ENCODE measurements at places on chromosomes 7 and 10.

DNA sequence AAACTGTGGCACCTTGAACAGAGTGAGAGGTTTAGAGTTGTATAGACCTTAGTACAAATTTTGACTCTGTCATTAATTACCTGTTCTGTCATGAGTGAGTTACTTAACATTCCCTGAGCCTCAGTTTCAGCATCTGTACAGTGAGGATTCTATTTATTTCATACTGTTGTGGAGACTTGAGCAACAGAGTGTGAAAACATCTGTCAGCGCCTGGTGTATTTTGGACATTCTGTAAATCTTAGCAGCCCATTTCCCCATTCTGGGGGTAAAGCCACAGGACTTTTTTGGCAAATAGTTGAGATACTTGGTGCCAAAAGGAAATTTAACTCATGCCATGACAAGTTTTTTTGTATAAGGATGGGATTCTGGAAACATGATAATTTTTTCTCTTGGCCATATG lies 94.8 kb downstream of the AUTS2 start:
- DNase-seq = no peak

GRCh38 chr7:137130751-137131158 lies 212.8 kb downstream of the PTN start:
- DNase-seq = no peak

GRCh38 chr10:126504761-126505112 lies 116.5 kb upstream of the ADAM12 start:
- no peak for DNase-seq

DNA sequence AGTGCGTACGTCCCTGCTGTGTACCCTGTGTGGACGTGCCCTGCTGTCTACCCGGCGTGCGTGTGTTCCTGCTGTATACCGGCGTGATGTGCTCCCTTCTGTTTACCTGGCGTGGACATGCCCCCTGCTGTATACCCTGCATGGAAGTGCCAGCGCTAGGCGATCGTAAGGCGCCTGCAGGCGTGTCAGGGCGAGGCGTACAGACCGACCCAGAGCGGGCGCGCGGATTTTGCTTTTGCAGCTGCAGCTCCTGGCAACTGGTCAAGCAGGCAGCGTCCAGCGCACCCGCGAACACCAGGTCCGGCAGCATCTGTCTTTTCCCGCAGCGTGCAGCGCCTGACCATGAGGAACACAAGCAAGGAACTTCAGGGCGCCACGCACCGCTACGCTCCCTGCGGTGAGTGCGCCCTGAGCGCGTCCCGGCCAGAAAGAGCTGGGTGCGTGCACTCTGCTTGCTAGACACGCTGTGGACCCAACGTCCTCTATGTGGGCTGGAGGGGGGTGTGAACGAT lies 680 bp downstream of the C7orf57 start:
- DNase-seq = no peak

DNA sequence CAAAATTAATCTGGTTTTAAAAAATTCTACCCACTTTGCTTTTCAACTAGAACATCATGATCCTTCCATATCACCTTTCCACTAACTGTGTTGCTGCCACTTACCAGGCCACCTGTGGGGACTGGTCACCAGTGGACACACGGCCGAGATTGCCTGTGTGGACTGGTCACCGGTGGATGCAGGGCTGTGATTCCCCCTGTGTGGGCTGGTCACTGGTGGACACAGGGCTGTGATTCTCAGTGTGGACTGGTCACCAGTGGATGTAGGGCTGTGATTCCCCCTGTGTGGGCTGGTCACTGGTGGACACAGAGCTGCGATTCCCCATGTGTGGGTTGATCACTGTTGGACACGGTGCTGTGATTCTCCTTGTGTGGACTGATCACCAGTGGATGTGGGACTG lies 27.0 kb downstream of the UPP1 start:
- no peak for DNase-seq

GRCh38 chr10:102796407-102797176 lies 40.6 kb downstream of the CYP17A1 start:
- peak; percentile 92 for DNase-seq

GRCh38 chr7:52569151-52569550 lies 466.3 kb upstream of the POM121L12 start:
- DNase-seq = no peak

- no peak for DNase-seq
These were observed 798.0 kb upstream of the AUTS2 start for GRCh38 chr7:68800316-68800715.

DNA sequence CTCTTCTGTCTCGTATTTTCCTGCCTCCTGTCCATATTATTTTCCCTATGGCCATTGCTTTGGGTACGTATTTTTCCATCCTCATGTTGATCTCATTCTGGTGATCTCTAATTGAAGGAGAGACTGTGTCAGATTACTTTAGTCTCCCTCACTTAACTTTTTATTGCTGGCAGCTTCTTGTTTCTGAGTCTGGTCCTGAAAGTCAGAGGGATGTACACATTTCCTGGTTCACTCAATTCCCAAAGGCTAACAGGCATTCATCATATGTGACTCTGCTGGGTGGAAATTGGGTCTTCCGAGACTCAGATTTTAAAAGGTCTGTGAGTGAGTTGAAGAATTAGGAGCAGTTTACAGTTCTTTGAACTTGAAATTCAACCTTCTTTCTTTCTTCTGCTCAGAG lies 10.9 kb downstream of the UMAD1 start:
- no peak for DNase-seq

DNA sequence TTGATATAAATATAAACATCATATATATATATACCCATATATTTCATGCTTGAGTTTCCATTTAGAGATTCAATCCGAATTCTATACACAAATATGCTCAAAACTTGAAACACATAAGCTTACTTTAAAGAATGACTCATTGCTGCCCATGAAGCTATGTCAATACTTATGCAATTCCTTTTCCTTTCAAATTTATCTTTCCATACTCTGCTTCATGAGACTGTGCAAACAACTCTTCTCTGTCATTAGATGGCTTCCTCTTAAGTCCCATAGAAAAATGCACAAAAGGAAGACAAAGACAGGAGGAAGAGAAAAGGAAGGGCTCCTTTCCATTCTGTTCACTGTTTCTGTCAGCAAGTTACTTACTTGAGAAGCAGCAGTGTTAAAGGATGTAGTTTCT lies 895.7 kb upstream of the SORCS1 start:
- DNase-seq = no peak

GRCh38 chr7:127968547-127968946 lies 62.7 kb downstream of the LRRC4 start:
- no peak for DNase-seq

- no peak for DNase-seq
These were observed 597.6 kb downstream of the NXPH1 start for GRCh38 chr7:9030976-9031375.

- DNase-seq = no peak
These were observed 91.3 kb upstream of the BET1 start for GRCh38 chr7:94095316-94096009.

DNA sequence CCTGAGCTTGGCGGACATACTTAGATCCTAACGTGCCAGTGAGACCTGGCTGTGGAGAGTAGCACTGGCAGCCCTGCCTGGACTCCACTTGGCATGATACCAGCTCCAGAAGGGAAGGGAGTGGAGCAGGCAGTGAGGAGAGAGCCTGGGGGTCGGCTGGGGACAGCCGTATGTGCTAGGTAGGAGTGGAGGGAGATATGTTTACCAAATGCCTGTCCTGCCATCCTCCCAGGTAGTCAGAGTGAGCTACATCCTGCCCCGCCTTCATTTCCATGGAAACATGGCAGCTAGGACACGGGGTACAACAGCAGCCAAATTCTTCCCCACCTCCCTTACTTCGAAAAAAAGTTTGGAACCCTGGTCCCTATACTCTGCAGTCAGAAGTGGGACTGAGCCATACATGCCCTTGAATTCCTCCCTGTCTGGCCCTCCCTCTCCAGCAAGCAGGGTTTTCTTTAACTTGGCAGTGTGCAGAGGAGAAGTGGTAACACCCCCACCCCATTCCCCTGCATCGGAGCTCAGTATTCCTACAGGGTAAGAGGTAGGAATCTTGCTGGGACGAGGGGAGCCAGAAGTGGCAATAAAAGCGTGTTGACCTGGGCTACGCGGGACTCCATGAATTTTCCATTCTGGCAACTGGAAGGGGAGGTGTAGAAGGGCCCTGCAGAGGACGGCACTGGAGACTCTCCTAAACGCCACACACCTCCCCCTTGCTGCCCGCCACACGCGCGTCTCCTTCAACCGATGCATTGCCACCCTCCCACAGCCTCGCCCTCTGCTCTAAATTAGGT lies 20.0 kb upstream of the SMO start:
- DNase-seq = no peak

DNA sequence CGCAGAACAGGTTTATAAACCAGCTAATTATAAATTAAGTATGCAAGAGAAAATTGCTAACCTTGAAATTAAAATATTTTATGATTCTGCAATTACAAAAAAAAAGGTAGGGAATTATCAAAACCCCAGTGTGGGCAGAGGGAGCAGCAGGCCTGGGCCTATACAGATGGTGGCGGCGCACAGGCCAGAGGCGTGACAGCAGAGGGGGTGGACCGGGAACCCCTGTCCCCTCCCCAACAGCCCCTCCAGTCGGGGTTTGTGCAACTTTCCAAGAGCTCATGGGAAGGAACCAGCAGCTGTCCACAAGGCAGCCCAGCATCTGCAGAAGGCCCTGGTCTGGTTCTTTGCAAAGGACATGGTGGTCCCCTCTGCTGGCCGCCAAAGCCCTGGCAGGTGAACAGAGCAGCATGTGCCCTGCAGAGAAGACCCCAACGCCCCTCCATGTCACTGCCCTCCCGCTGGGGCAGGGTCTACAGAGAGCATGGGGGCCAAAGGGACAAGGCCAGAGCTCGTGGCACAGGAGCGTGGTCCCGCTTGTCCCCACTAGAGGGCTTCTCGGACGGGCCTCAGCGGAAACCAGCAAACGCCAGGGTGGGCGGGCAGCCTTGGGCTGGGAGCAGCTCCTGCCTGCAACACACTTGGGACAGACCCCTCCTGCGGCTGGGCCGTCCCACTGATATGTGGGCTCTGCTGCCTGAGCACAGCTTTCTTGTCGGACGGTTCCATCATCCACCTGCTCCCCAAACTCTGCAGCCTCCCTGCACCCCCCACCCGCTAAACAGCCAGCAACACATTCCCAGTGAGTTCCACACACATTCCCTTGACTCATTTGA lies 75.1 kb downstream of the EBF3 start:
- peak; percentile 35 for DNase-seq

- no peak for DNase-seq
These were observed 867.6 kb downstream of the SORCS1 start for GRCh38 chr10:106296750-106297392.

DNA sequence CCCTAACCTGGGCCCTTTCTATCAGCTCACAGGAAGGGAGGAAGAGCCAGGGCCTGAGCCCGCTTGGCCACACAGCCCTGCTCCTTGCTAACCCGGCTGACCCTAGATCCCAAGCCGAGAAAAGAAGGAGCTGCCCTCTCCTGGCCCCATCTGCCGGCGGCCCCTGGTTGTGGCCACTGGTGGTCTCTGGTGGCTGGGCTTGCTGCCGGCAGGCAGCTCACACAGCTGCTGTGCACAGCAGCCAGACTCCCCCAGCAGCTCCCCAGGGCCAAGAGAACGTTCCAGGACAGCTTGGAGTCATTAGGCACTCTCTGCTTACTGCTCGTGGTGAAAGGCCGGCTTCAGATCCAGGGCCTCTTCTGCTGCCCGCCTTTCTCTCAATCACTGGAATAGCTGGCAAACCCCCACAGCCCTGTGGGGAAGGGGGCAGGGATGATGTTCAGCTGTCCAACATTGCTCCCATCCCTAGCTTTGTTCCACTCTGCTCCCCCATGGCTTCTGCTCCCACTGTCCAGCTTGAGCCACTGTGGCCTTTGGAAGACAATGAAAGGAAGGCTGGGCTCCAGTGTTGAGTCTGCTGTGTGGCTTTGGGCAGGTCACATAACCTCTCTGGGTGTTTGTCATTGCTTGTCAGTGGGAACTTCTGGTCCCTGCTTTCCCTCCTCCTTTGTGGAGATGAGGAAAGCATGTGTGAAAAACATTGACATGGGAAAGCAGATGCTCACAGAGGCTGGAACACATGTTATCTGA lies 35.4 kb upstream of the COL13A1 start:
- DNase-seq = no peak

GRCh38 chr10:88989824-88990383 lies 694 bp upstream of the FAS start:
- DNase-seq = peak; percentile 55

DNA sequence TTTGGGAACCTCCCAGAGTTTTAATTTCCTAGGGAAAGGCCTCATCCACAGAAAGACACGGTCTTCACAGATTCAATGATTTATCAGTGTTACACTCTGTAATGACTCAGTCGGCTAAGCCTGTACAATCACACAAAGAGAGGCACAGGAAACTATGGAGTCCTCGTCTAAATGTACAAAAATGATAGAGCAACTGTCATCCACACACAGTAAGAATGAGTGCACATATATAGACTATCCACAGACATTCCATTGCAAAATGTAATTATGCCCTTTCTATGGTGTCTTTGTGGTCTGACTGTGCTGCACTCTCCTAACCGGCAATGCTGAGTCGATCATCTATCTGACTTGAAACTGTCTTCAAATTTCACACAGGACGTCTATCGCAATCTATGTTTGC lies 3.5 kb upstream of the NAMPT start:
- no peak for DNase-seq

GRCh38 chr7:95725205-95725604 lies 47.1 kb upstream of the DYNC1I1 start:
- no peak for DNase-seq

- DNase-seq = no peak
These were observed 326.3 kb downstream of the CCSER2 start for GRCh38 chr10:84654671-84655070.

- no peak for DNase-seq
These were observed 82.1 kb downstream of the GRID1 start for GRCh38 chr10:86284355-86285105.

GRCh38 chr7:120723465-120724385 lies 134.2 kb downstream of the TSPAN12 start:
- DNase-seq = no peak

DNA sequence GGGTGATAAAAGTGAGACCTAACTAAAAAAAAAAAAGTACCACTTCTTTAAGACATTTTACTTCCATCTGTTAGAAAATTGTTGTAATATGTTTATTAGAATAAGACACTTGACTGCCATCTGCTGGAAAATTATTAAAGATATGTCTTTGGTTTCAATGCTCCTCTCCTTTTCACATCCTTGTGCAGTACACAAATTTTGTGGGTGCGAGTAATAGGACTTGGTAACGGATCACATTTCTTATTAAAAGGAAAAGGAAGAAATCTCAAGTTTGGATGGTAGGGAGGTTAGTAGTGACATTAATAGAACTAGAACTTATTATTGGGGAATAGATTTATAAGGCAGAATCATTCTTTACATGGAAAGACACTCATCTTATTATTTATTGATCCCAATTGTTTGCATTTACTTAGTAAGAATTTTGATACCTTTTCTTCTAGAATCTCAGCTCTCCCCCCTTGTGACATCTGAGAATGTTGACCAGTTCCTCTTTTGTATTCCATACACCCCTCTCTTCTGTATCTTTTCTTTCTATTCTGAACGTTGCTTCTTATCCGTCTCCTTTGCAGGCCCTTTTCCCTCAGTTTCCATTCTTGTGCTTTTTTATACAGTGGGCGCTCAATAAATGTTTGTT lies 43.0 kb upstream of the RPA3 start:
- no peak for DNase-seq

Measured in HL-60 (cell line).